A549 treated with DMSO at 1 μM for 4 hours (cell line): ENCODE measurements at places on chromosomes 2 and 18. TPM values are rescaled to one million over a fixed set of nuclear protein-coding genes. Genes with fewer than 3 reads are reported as not detected.

Gene IL1R1
- 19.9 to 34.5 TPM (median 28.6 TPM) in 5 replicates for total RNA-seq

Gene NOTO
- total RNA-seq: 0.04 to 0.06 TPM in 2 of 5 replicates, not detected in the others

Gene LRP2
- 0.01 to 0.21 TPM (median 0.03 TPM) in 4 of 5 replicates, not detected in the other for total RNA-seq

Gene SERPINB10
- 0.22 TPM in 1 of 5 replicates, not detected in the others for total RNA-seq

Gene FABP1
- not detected in 5 replicates for total RNA-seq

Gene HOXD12
- total RNA-seq: not detected in 5 replicates

Gene KCNS3
- 1.1 to 1.4 TPM (median 1.2 TPM) in 5 replicates for total RNA-seq

Gene CAPN13
- 0.08 to 0.34 TPM (median 0.10 TPM) in 5 replicates for total RNA-seq

Gene DOK6
- total RNA-seq: not detected in 5 replicates

Gene GALR1
- total RNA-seq: not detected in 5 replicates

Gene VWA3B
- 0.10 TPM in 1 of 5 replicates, not detected in the others for total RNA-seq

Gene CD207
- total RNA-seq: not detected in 5 replicates

Gene UCN
- 0.55 to 2.6 TPM (median 1.8 TPM) in 5 replicates for total RNA-seq

Gene EGR4
- total RNA-seq: 0.11 to 0.32 TPM (median 0.25 TPM) in 5 replicates

Gene SLC14A1
- 0.17 to 0.21 TPM (median 0.19 TPM) in 4 of 5 replicates, not detected in the other for total RNA-seq

Gene ADAM23
- 8.8 to 10.2 TPM (median 10.0 TPM) in 5 replicates for total RNA-seq

Gene EMILIN2
- total RNA-seq: 8.7 to 13.8 TPM (median 12.0 TPM) in 5 replicates

Gene ACADL
- total RNA-seq: 0.03 to 0.14 TPM (median 0.08 TPM) in 3 of 5 replicates, not detected in the others
